ENCODE measurements at places on chromosomes 12 and 14.
A peak's percentile ranks its signal among the peaks of the same experiment; 100 is the strongest.

DNA sequence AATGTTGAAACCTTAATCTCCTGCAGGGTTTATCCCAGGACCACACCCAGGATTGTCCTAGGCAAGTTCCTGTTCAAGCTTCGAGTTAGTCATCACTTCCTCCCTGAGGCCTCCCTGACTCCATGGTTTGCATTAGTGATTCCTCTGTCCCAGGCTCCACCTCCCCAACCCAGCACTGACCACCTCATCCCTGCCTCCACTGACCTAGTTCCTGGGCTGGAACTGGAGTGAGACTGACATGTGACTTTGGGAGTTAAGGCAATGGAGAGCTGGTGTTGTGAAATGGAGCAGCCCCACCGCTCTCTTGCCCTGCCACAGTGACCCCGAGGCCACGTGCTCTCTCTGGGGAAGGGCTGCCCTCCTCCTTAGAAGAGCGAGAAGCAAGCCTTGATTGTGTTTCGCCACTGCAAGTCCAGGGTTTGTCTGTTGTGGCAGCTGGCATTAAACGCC, 15.8 kb upstream of the DTX1 start:
- no peaks in the 10 kb centered on the region for H3K4me1 ChIP-seq
- H3K27me3 ChIP-seq: peaks cover 2% of the 10 kb centered on the region
- no peak overlapping the region for H3K4me3 ChIP-seq
- DNase-seq: no peak

- DNase-seq: peak; percentile 79
- H3K27ac ChIP-seq: peak overlapping the region; percentile 59
- H3K36me3 ChIP-seq: no peaks in the 10 kb centered on the region
- H3K27me3 ChIP-seq: peaks cover 3% of the 10 kb centered on the region
- H3K4me1 ChIP-seq: peaks cover 16% of the 10 kb centered on the region
Measured at GRCh38 chr14:106694638-106695393, 1168.4 kb downstream of the TMEM121 start.

- H3K27me3 ChIP-seq: no peaks in the 10 kb centered on the region
- no peak for DNase-seq
- no peak overlapping the region for H3K4me3 ChIP-seq
- no peak overlapping the region for H3K27ac ChIP-seq
- no peaks in the 10 kb centered on the region for H3K36me3 ChIP-seq
Measured at GRCh38 chr12:105567061-105567460, 236.6 kb downstream of the C12orf75 start.

DNA sequence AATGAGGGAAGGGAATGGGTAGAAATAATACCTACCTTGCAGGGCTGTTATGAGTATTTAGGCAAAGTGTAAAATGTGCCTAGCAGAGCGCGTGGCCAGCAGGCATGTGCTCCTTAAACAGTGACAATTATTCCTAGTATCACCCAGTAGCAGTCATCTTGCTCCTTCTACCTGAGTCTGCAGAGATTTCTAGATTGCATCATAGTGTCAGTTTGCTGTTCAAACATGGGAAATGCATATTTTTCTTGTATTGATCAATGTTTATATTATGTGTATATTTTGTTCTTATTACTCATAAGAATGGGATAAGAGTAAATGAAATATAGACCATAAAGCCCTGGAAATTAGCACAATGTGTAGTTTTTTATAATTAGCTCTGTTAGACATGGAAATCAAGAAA, 37.3 kb upstream of the PLEKHG7 start:
- no peak for DNase-seq
- H3K36me3 ChIP-seq: no peaks in the 10 kb centered on the region
- no peaks in the 10 kb centered on the region for H3K4me1 ChIP-seq
- H3K27ac ChIP-seq: no peak overlapping the region
- H3K4me3 ChIP-seq: no peak overlapping the region
- H3K27me3 ChIP-seq: peaks cover 4% of the 10 kb centered on the region

- no peaks in the 10 kb centered on the region for H3K27me3 ChIP-seq
- no peak overlapping the region for H3K4me3 ChIP-seq
- no peak overlapping the region for H3K27ac ChIP-seq
- DNase-seq: no peak
- peaks cover 46% of the 10 kb centered on the region for H3K4me1 ChIP-seq
Measured at GRCh38 chr12:110693731-110694130, 4.8 kb upstream of the HVCN1 start.

DNA sequence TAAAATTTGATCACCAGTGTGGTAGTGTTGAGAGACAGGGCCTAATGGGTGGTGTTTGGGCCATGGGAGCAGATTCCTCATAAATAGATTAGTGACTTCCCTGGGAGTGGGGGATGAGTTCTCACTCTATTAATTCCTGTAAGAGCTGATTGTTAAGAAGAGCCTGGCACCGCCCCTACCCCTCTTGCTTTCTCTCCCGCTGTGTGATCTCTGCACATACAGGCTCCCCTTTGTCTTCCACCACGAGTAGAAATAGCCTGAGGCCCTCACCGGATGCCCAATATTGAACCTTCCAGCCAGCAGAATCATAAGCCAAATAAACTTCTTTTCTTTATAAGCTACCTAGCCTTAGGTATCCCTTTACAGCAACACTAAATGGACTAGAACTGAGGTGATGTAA, 31.9 kb upstream of the CAND1 start:
- H3K4me3 ChIP-seq: no peak overlapping the region
- DNase-seq: no peak
- H3K4me1 ChIP-seq: peaks cover 4% of the 10 kb centered on the region
- peaks cover 10% of the 10 kb centered on the region for H3K27me3 ChIP-seq
- no peak overlapping the region for H3K27ac ChIP-seq

- H3K27ac ChIP-seq: no peak overlapping the region
- H3K4me1 ChIP-seq: no peaks in the 10 kb centered on the region
- H3K4me3 ChIP-seq: no peak overlapping the region
Measured at GRCh38 chr14:64623554-64624165, 73.9 kb downstream of the PPP1R36 start.

GRCh38 chr14:61420326-61420725, 98.9 kb downstream of the PRKCH start:
- DNase-seq: no peak
- H3K27me3 ChIP-seq: no peaks in the 10 kb centered on the region
- peaks cover 6% of the 10 kb centered on the region for H3K4me1 ChIP-seq
- H3K4me3 ChIP-seq: peak overlapping the region; percentile 9
- H3K27ac ChIP-seq: peak overlapping the region; percentile 86
- H3K36me3 ChIP-seq: peaks cover 40% of the 10 kb centered on the region

- no peaks in the 10 kb centered on the region for H3K36me3 ChIP-seq
- no peaks in the 10 kb centered on the region for H3K4me1 ChIP-seq
- H3K27ac ChIP-seq: no peak overlapping the region
- no peak overlapping the region for H3K4me3 ChIP-seq
- no peaks in the 10 kb centered on the region for H3K27me3 ChIP-seq
Measured at GRCh38 chr12:129404556-129404955, 499.3 kb downstream of the TMEM132D start.

- peak overlapping the region; percentile 48 for H3K27ac ChIP-seq
- no peak for DNase-seq
- H3K27me3 ChIP-seq: no peaks in the 10 kb centered on the region
- peaks cover 2% of the 10 kb centered on the region for H3K36me3 ChIP-seq
- peaks cover 57% of the 10 kb centered on the region for H3K4me1 ChIP-seq
Measured at GRCh38 chr14:68208626-68209317, 389.2 kb downstream of the RAD51B start.

DNA sequence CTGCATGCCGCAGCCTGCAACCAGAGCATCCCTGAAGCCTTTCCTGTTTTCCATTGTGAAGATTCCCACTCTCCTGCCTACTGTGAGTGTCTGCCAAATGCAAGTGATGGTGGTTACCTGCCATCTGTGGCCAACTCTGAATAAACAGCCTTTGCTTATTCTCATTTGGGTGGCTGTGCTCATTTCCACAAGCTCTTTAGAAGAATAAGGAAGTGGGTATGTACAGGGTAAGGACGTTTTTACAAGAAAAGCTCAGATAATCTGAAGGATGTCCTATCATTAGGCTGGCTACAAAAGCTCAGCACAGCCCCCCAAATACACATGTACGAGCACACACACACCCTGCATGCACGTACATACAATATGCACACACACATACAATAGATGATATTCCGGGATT, 7.3 kb upstream of the RNASE1 start:
- H3K4me3 ChIP-seq: no peak overlapping the region
- H3K27ac ChIP-seq: no peak overlapping the region
- no peak for DNase-seq
- H3K27me3 ChIP-seq: no peaks in the 10 kb centered on the region
- no peaks in the 10 kb centered on the region for H3K4me1 ChIP-seq

GRCh38 chr12:94141004-94141764, 7.2 kb upstream of the PLXNC1 start:
- peaks cover 14% of the 10 kb centered on the region for H3K4me1 ChIP-seq
- peaks cover 13% of the 10 kb centered on the region for H3K27me3 ChIP-seq
- H3K36me3 ChIP-seq: no peaks in the 10 kb centered on the region
- H3K27ac ChIP-seq: no peak overlapping the region

DNA sequence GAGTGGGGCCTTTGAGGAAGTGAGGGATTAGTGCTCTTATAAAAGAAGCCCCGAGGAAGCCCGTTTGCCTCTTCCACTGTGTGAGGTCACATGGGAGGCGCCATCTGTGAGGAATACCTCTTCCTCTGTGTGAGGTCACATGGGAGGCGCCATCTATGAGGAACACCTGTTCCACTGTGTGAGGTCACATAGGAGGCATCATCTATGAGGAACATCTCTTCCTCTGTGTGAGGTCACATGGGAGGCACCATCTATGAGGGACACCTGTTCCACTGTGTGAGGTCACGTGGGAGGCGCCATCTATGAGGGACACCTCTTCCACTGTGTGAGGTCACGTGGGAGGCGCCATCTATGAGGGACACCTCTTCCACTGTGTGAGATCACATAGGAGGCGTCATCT, 69.7 kb downstream of the SLC24A4 start:
- H3K27me3 ChIP-seq: no peaks in the 10 kb centered on the region
- no peaks in the 10 kb centered on the region for H3K36me3 ChIP-seq
- H3K4me1 ChIP-seq: no peaks in the 10 kb centered on the region
- no peak overlapping the region for H3K27ac ChIP-seq

GRCh38 chr12:13241833-13242488, 45.4 kb downstream of the EMP1 start:
- H3K36me3 ChIP-seq: no peaks in the 10 kb centered on the region
- H3K27me3 ChIP-seq: peaks cover 9% of the 10 kb centered on the region
- no peak overlapping the region for H3K27ac ChIP-seq
- H3K4me1 ChIP-seq: no peaks in the 10 kb centered on the region
- H3K4me3 ChIP-seq: no peak overlapping the region
- DNase-seq: no peak

DNA sequence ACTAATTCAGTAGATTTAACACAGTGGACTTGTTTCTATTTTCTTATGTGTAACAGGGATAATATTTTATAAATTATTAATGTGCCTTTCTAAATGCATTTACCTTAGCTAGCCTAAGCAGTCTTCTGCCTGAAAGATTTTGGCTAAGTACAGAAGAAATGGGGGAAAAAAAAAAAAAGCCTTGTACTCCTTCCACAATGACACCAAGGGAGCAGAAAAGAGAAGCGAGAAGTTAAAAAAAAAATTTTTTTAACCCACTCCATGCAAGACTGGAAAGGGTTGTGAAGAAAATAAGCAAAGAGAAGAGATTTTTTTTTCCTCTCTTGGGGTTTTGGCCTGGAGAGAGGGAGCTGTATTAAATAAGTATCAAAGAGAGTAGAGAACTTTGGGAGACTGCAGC, 28.7 kb downstream of the NELL2 start:
- H3K27ac ChIP-seq: peak overlapping the region; percentile 97
- DNase-seq: no peak
- no peaks in the 10 kb centered on the region for H3K27me3 ChIP-seq
- H3K36me3 ChIP-seq: peaks cover 2% of the 10 kb centered on the region
- peak overlapping the region; percentile 77 for H3K4me3 ChIP-seq

DNA sequence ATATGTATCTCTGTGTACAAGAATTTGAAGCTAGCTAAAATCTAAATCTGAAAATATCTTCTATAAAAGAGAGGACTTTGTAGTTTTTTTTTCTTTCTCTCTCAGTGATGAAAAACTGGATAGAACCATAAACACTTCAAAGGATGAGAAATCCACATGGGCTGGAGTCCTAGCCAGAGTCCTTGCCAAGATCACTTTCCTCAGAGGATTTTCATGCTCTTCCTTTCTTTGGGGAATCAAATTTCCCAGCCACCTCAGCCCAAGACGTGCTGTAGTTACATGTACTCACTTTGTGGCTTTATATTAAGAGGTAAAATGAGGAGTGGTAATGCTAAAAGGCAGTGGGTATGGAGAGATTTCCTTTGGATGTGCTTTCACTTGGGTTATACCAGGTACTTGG, 110.3 kb downstream of the SLC38A1 start:
- no peak for DNase-seq
- peaks cover 9% of the 10 kb centered on the region for H3K36me3 ChIP-seq
- no peak overlapping the region for H3K27ac ChIP-seq
- peaks cover 12% of the 10 kb centered on the region for H3K4me1 ChIP-seq

- no peak overlapping the region for H3K4me3 ChIP-seq
- H3K36me3 ChIP-seq: no peaks in the 10 kb centered on the region
- H3K27ac ChIP-seq: no peak overlapping the region
- DNase-seq: no peak
Measured at GRCh38 chr14:29821661-29822429, 105.8 kb downstream of the PRKD1 start.

DNA sequence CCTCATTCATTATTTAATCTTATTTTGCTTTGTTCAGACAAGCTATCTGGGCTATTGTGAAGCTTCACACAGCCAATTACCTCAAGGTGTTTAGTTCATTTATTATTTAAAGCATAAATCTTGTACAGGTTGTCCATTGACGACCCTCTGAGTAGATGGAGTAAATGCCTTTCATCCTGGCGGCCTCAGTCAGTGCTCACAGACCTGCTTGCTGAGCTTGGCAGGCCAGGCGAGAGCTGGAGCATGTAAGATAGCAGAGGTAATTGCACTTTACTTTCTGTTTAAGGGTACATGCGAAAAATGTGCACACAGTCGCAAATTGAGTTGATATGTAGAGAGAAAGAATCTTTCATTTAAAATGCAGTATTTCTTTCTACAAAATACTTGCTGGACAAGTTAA, 224.4 kb downstream of the NPAS3 start:
- H3K27me3 ChIP-seq: no peaks in the 10 kb centered on the region
- no peaks in the 10 kb centered on the region for H3K4me1 ChIP-seq
- H3K36me3 ChIP-seq: no peaks in the 10 kb centered on the region

- H3K27me3 ChIP-seq: peaks cover 50% of the 10 kb centered on the region
- no peak overlapping the region for H3K27ac ChIP-seq
- H3K4me1 ChIP-seq: peaks cover 9% of the 10 kb centered on the region
- no peak for DNase-seq
- no peaks in the 10 kb centered on the region for H3K36me3 ChIP-seq
Measured at GRCh38 chr14:61192989-61193388, 88.1 kb downstream of the TMEM30B start.

- H3K4me1 ChIP-seq: no peaks in the 10 kb centered on the region
- H3K4me3 ChIP-seq: no peak overlapping the region
- H3K27me3 ChIP-seq: no peaks in the 10 kb centered on the region
- no peak overlapping the region for H3K27ac ChIP-seq
- H3K36me3 ChIP-seq: no peaks in the 10 kb centered on the region
- no peak for DNase-seq
Measured at GRCh38 chr14:77478796-77479195, 19.8 kb downstream of the ISM2 start.

DNA sequence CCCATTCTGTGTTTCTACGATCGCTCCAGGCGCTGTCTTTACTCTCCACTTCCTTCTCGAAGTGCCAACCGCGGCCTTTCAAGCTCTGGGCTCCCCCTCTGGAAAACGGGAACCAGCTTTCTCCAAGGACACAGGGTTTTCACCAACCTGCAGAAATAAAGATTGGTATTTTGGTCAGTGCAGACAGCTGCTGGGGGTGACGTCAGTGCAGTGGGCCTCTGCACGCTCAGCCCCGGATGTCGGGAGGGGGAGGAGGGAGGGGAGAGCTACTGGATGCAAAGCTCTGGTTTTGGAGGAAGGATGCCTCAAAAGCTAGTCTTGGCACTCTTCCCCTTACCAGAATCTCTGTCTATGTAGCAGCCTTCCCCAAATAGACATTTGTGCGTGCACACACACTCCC, 19.9 kb downstream of the HRK start:
- H3K4me3 ChIP-seq: no peak overlapping the region
- H3K27me3 ChIP-seq: peaks cover 17% of the 10 kb centered on the region
- peak; percentile 36 for DNase-seq
- no peak overlapping the region for H3K27ac ChIP-seq

Measured in activated naive CD8-positive, alpha-beta T cell treated with anti-CD3 and anti-CD28 coated beads, Interleukin-2, amount 50 U/mL, for 24 hours (primary cell).